ENCODE measurements at places on chromosomes 12 and 14.

DNA sequence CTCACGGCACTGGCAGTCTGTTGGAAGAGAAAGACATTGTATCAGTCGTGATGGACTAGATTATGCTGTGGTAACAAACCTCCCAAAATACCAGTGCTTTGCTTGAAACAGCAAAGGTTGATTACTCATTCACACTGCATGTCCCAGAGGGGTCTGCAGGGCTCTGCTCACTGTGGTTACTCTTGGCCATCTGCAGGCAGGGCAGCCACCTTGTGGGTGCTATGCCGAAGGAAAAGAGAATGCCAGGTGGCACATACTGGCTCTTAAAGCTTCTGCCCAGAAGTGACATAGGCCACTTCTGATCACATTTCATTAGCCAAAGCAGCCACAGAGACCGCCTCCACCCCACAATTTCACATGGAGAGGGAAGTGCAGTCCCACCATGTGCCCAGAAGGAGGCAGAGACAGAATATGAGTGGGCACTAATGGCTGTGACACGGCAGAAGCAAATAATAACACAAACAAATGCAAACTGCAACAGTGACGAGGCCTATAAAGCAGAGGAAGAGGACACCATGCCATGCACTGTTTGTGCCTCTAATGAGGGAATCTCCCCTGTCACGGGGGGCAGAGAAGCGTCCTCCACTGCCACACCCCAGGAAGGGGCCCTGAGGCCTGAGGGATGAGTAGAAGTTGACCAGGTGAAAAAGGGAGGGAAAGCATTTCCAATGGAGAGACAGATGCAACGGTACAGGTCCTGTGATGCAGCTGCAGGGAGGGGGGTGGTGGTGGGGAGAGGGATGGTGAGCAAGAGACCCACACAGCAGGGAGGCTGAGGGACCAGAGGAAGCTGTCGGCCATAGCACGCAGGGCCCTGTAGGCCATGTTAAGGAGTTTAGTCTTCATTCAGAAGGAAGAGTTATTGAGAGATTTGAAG is 51.7 kb upstream of the KICS2 start:
- DNase-seq: peak; percentile 8

- no peak for DNase-seq
Observed at GRCh38 chr12:45601888-45602287, 127.6 kb upstream of the ARID2 start.

DNA sequence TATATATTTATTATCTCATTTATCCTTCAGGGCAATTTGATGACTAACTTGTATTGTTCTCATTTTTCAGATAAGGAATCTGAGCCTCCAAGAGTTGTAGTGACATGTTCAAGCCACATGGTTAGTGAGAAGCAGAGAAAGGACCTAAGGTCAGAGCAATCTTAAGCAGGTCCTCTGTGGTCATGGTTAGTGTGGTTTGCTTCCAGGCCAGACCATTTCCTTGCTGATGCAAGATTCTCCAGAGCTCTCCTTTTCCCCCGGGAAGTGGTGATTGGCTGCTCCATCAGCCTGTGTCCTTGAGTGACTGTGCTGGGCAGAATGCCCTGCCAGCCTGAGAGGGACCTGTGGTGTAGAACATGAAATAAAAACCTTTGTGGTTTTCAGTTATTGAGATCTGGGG is 141.3 kb downstream of the KTN1 start:
- no peak for DNase-seq

GRCh38 chr14:77084985-77085384 is 13.1 kb upstream of the CIPC start:
- no peak for DNase-seq

DNA sequence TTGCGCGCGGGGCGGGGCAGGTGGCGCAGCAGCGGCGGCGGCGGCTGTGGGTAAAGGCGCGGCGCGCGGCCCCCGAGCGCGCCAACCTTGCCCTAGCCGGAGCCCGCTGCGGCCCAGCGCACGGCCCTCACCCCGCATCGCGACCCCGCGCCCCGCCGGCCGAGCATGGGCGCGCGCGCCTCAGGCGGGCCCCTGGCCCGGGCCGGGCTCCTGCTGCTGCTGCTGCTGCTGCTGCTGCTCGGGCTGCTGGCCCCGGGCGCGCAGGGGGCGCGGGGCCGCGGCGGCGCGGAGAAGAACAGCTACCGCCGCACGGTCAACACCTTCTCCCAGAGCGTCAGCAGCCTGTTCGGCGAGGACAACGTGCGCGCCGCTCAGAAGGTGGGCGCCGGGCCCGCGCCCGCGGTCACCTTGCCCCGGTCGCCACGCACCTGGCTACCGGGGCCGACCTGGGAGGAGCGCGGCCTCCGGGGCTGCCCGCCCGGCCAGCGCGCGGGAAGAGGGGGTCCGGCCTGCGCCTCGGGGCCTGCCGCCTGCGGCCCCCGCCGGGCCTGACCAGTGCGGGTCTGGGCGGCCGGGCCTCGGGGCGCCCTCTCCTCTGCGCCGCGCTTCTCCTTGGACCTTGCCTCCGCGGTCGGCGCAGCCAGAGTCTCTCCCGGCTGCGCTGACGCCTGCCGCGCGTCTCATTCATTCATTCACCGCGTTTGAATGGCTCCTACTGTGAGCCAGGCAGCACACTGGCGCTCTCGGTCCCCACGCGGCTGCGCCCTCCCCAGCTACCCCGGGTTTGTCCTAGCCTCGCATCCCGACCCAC is at the start of gene BRI3BP:
Gene BRI3BP, plus strand, starts transcription at position 20 of the 811 bp plus-strand sequence. Its CDS starts 146 bp downstream, at position 166.
- peak; percentile 66 for DNase-seq

GRCh38 chr12:124834822-124835221 is 28.8 kb downstream of the SCARB1 start:
- DNase-seq: no peak

DNA sequence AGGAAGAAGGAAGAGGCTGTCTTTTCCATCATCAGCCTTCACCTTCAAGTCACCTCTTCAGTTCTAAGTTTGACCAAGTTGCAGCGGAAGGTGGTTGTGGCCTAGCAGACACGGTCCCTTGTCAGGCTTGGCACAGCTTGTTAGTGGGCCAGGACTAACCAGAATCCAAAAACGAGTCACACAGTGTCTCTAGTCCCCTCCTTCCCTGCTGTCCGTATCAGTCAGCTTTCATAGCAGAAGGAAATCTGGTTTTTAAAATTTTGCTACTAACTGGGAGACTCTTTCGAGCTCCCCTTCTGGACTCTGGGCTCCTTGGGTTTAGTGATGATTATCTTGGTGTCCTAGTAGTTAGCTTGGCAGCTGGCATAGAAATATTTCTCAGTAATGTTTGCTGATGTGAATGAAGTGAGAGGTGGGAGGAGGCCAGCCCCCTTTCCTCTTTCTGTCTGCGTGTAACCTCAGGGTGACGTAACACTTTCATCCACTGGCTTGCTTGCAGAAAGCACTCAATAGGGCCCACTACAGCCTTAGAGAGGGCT is 3.8 kb downstream of the ETV6 start:
- DNase-seq: no peak

DNA sequence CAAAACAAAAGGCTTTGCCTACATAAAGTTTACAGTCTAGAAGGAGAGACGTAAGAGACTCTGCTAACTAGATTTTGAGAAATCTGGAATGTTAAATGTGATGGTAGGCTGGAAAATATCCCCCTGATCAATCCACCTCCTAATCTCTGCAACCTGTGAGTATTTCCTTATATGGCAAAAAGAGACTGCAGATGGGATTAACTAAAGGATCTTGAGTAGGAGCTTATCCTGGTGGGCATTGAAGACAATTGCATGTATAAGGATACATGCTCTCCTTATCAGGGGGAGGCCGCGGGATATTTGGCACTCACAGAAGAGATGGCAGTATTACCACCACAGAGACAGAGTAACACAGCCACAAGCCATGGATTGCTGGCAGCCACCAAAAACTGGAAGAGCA is 95.2 kb downstream of the EGLN3 start:
- DNase-seq: no peak

DNA sequence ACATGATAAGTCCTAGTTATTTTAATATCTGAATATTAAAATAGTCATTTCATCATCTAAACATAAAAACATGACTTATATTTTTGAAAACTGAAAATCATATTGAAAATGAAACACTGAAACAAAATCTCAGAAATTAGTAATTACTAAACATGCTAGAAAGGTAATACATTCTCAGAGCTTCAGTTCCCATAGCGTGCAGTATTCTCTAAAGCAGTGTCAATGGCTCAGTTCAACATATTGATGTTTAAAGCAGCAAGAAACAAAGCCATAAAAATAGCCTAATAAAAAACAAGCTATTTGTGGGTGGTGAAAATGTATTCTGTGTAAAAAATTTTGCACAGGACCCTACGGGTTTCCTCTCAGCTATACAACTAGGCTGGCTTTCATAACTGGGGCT is 1337.4 kb downstream of the FSCB start:
- DNase-seq: no peak

GRCh38 chr14:21557084-21557901 is 22.6 kb downstream of the OR10G3 start:
- DNase-seq: peak; percentile 19

DNA sequence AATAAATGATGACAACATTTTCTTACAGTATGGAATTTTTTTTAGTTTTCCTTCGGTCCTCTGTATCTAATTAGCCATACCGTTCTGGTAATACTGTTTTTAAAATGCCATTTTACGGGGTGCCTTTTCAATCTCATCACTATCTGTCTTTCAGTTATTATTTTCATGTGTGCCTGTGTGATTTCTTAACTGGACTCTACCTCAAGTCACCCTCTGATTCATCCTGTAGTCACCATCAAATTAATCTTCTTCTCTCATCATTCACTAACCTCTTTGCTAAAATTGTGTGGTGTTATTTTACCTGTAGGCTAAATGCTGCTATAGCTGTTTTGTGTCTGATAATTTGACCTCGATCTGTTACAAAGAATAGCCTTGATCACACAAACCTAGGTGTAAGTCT is 16.0 kb upstream of the CCT2 start:
- no peak for DNase-seq

DNA sequence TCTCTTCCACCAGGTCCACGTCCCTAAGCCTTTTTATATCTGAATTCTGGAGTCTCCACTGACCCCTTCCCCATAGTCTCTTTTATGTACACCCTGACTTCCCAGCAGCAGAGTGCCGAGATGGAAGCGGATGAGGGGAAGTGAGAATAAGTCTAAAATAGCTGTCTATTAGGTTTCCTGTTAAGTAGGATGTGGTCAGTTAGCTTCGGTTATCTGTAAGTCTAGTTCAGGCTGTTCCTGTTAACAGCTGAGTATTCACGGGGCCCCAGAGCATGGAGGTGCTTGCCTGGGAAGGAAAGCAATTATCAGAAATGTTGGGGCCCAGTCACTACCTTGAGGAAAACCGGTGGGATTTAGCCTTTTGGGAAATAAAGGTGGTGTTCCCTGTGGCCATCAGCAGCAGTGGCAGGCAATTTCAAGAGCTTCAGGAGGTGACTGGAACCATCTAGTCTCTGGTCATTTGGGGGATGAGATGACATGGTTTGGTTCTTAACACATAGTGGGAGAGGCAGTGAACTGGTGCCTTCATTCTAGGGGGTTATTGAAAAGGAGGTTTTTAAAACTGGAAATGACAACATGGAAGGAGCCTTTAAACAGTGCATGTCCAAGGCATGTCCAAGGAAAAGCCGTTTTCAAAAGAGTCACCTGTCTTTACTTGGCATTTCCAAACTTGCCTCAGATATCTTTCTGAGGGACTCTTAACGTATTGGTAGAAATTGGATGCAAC is 21.8 kb downstream of the CHST11 start:
- DNase-seq: no peak

- DNase-seq: no peak
Observed at GRCh38 chr12:89244536-89244935, 107.8 kb downstream of the DUSP6 start.

DNA sequence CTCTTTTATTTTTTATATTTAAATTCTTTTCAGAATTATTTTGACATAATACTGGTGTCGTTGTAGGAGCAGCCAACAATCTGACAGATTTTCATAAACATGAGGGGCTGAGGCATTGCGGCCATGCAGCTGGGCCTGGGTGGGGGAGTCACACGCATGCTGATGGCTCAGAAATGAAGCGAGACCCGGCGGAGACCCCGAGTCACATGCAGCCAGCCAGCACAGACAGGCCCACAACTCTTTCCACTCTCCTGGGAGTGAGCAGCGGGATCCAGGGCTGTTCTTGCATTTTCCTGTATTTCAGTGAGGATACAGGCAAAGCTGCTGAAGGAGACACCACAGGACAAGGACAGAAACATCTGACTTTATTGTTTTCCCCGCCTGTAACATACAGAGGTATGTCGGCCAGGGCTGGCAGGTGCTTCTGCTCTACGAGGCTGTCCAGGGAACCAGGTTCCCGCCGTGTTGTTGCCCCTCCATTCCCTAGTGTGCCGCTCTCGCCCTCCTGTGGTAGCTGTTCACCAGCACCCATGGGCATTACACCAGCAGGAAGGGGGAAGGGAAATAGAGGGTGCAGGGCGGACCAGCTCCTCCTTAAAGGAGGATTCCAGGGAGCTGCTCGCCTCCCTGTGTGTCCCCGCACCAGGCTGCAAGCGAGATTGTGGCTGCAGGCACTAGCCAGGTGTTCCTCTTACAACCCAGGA is 30.5 kb downstream of the FZD10 start:
- DNase-seq: no peak

DNA sequence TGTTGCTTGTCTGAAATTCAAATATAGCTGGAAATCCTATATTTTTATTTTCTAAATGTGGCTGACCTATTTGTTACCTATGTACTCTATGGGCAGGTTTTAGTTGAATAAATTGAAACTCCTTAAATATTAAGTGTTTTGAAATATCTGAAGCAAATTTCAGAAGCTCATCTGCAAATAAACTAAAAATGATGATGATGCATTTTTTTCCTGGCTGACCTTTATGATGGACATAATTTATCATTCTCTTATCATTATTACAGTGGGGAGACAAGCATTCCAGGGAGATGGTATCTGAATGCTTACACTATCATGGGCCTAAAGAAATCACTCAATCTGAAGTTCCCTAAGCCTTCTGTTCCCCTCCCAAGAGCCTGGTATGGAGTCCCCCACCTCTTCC is 1225.2 kb downstream of the AACS start:
- no peak for DNase-seq

DNA sequence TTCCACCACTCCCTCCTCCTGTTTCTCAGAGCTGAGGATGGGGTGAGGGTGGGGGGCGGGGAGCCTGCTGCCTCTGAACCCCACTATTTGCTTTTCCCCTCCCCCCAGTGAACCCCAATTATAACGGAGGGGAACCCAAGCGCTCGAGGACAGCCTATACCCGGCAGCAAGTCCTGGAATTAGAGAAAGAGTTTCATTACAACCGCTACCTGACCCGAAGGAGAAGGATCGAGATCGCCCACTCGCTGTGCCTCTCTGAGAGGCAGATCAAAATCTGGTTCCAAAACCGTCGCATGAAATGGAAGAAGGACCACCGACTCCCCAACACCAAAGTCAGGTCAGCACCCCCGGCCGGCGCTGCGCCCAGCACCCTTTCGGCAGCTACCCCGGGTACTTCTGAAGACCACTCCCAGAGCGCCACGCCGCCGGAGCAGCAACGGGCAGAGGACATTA is 1.1 kb downstream of the HOXC4 start:
- no peak for DNase-seq

DNA sequence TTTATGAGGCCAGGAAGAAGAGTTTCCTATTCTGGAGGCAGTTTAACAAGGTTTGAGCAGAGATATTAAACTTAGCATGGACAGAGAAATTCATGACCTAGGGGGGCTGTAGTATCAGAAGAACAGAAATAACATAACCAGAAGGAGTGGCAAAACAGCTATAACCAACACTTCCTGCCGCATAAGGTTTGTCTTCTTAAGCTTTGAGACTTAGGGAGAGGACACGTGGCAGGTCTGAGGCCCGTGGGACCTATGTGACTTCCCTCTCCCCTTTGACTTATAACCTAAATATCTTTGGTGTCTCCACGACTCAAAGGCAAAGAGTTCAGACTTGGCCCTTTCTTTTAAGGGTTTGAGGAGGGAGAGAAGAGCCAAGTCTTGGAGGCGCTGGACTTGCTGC is 119.1 kb upstream of the PZP start:
- DNase-seq: no peak

All from anterior cingulate cortex (tissue), 58 donors.